ENCODE measurements at places on chromosomes 4 and X. TPM values are rescaled to one million over a fixed set of nuclear protein-coding genes. Genes with fewer than 3 reads are reported as not detected.

GRCh38 chrX:1466232-1466661 lies 13.5 kb upstream of the ASMTL start:
- no peak overlapping the region for H3K4me3 ChIP-seq
- DNase-seq: peak; percentile 10

ITIH6 gene
- total RNA-seq: not detected

DNA sequence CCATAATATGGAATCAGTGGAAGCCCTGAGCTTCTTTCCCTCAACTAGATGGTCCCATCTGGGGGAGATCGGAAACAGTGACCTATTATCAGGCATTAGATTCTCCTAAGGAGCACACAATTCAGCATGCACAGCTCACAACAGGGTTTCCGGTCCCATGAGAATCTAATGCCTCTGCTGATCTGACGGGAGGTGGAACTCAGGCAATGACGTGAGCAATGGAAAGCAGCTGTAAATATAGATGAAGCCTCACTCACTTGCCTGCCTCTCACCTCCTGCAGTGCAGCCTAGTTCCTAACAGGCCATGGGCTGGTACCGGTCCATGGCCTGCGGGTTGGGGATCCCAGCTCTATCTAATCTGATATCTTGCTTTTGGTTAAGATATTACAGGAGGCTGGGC lies 88.9 kb downstream of the COX7B2 start:
- no peaks in the 10 kb centered on the region for H3K27me3 ChIP-seq
- no peak overlapping the region for H3K27ac ChIP-seq
- no peak for DNase-seq
- no peak overlapping the region for H3K4me3 ChIP-seq
- H3K4me1 ChIP-seq: no peaks in the 10 kb centered on the region
- no peaks in the 10 kb centered on the region for H3K36me3 ChIP-seq

- no peaks in the 10 kb centered on the region for H3K4me1 ChIP-seq
- no peak overlapping the region for H3K27ac ChIP-seq
- no peak overlapping the region for H3K4me3 ChIP-seq
- no peaks in the 10 kb centered on the region for H3K27me3 ChIP-seq
- no peaks in the 10 kb centered on the region for H3K36me3 ChIP-seq
Observed at GRCh38 chr4:143095447-143095846, 89.3 kb upstream of the USP38 start.

DNA sequence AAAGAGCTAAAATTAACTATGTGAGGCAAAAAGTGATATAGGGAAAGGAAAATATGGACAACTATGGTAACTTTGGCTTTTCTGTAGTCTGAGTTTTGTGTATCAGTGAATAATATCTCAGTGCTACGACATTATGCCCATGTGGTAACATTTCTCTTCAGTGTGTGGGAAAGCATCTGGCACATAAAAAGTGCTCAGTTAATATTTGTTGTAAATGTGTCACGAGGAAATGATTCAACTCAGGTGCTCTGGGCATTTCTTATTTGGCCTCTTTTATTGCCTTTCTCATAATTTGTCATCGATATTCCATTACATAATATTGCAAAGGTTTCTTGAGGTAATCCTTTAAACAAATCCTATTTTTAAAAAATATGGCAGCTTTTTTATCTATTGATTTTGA lies 17.6 kb downstream of the OFD1 start:
- no peak overlapping the region for H3K27ac ChIP-seq
- DNase-seq: no peak
- no peaks in the 10 kb centered on the region for H3K27me3 ChIP-seq
- no peak overlapping the region for H3K4me3 ChIP-seq
- no peaks in the 10 kb centered on the region for H3K4me1 ChIP-seq

DNA sequence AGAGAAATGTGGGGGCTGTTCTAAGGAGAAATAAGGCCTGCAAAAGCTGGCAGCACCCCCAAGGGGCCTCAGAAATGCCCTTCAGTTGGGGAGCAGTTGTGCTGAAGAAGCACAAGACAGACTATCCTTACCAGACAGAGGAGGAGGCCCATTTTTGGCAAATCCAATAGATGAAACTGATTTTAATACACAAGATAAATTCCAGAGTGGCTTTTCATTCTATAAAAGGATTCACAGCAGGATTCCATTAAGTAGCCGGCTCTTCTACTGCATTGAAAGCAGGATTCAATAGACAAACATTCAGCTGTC lies 8.1 kb downstream of the SEPTIN6 start:
- H3K4me1 ChIP-seq: no peaks in the 10 kb centered on the region
- no peak for DNase-seq
- H3K4me3 ChIP-seq: no peak overlapping the region
- no peak overlapping the region for H3K27ac ChIP-seq
- H3K27me3 ChIP-seq: no peaks in the 10 kb centered on the region

DNA sequence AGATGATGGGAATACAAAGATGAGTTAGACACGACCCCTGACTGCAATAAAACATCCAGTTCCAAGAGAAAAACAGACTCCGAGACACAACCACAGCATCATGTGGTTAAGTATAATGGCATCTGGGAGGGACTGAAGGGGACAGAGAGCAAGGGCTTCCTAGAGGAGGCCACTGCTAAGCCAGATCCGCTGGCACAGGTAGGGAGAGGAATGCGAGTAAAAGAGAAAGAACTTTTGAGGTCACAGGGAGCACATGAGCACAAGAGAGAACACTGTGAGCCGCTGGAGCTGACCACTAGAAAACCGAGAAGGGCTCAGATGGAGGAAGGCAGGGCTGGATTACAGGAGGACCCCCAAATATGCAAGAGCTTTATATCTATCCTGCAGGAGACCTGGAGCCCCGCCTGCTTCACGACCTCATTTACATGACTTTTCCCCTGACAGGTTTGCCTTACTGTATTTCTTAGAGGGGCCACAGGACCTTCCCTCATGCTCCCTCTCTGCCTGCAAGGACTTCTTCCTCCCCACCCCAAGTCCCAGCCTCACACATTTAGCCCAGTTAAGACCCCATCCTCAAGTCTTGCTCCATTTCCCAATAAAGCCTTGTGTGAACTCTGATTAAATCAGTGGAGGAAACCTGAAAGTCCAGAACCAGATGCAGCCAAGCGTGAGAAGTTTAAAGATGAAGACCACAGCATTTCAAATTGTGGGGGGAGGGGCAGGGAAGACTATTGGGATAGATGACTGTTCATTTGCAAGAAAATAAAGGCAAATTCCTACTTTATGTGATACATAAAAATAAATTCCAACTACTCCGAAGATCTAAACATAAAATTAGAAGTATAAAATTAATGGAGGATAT lies 29.6 kb downstream of the MFAP3L start:
- H3K27ac ChIP-seq: no peak overlapping the region
- no peak overlapping the region for H3K4me3 ChIP-seq
- DNase-seq: no peak

DNA sequence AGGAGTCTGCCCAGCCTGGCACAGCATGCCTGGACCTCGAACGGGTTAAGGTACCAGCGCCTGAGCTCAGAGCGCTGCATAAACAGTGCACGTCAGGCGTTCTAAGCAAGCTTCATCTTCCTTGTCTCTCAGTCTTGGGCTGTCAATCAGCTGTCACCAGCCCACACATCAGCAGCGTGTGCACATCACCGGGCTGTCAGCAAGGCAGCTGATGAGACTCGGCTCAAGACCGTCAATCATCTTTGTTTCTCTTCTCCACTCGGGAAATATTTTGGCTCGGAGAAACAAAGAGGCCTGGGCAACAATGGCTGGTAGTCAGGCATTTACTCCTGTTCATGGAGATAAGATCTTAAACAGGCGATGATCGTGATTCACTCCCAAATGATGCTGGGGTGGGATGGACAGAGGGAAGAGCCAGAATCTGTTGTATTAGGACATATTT lies 141.3 kb downstream of the LDB2 start:
- H3K36me3 ChIP-seq: no peaks in the 10 kb centered on the region
- H3K4me3 ChIP-seq: no peak overlapping the region
- no peaks in the 10 kb centered on the region for H3K4me1 ChIP-seq
- H3K27ac ChIP-seq: no peak overlapping the region
- H3K27me3 ChIP-seq: no peaks in the 10 kb centered on the region

- DNase-seq: no peak
- peaks cover 8% of the 10 kb centered on the region for H3K4me1 ChIP-seq
Observed at GRCh38 chr4:74768857-74769525, 25.3 kb downstream of the BTC start.

DNA sequence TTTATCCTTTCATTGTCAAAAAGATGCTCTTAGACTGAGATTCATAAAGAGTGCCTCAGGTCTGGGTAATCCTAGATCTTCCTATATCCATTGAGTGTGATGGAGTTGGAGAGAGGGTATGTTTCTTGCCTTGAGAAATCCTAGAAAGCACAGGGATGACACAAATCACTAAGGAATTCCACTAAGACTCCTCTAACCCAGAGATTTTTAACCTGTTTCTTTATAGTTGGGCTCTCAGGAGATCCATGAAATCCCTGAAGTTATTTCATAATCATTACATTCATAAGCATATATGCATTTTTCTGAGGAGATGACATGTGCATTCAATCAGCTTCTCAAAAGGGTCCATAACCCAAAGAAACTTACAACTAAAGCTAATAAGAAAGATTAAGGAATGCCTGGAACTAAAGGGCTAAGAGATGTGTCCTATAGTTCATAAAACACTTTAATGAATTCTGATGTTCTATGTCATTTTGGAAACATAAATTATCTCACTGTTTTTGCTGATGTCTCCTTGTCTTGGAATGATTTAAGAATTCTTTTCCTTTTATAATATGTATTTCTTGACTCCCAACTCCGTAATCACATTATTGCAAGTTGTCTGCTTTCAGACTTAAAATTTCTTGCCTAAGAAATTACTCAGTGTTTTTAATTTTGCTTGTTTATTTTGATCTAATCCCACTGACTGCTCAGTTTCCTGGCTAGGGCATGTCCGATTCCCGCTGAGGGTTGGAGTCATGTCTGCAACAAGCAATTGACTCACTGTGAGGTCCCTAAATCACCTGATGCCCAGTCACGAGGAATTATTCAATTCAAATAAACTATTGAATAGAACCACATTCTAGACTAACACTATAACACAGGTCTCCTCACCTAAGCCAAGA lies 2.8 kb upstream of the AMTN start:
- no peaks in the 10 kb centered on the region for H3K27me3 ChIP-seq
- no peaks in the 10 kb centered on the region for H3K36me3 ChIP-seq
- H3K27ac ChIP-seq: no peak overlapping the region
- H3K4me1 ChIP-seq: no peaks in the 10 kb centered on the region

TSPAN7 gene
- total RNA-seq: 6.6 TPM

- H3K4me3 ChIP-seq: no peak overlapping the region
- H3K4me1 ChIP-seq: no peaks in the 10 kb centered on the region
- no peaks in the 10 kb centered on the region for H3K27me3 ChIP-seq
- DNase-seq: no peak
Observed at GRCh38 chr4:146095091-146095690, 80.3 kb upstream of the LSM6 start.

GRCh38 chr4:4260185-4260751 lies 12.2 kb upstream of the TMEM128 start:
- H3K27ac ChIP-seq: no peak overlapping the region
- no peaks in the 10 kb centered on the region for H3K36me3 ChIP-seq
- no peak overlapping the region for H3K4me3 ChIP-seq
- no peaks in the 10 kb centered on the region for H3K27me3 ChIP-seq

TMEM47 gene
- total RNA-seq: 2.6 TPM

Data from pancreas (tissue), 10 donors.